ENCODE measurements at places on chromosomes 1 and 21.
A peak's percentile ranks its signal among the peaks of the same experiment; 100 is the strongest.

- no peak for DNase-seq
Observed at GRCh38 chr1:65531972-65532570, 111.6 kb downstream of the LEPR start.

- DNase-seq, result no peak
Observed at GRCh38 chr1:97907886-97908285, 12.9 kb downstream of the DPYD start.

DNA sequence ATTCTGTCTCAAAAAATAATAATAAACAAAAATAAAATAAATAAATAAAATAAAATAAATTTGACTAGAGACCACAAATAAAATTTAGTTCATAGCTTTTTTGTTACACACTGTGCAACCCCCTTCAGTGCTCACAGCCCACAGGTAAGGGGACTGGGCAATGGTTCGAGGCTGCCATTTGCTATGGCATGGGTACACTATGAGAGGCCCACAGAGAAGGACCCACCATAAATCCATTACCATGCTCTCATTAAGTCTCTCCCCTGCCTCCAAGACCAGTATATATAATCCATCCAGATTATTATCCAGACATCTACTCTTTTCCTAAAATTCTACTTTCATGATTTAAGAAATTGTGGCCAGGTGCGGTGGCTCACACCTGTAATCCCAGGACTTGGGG is 8.7 kb upstream of the RIT1 start:
- DNase-seq, result no peak

DNA sequence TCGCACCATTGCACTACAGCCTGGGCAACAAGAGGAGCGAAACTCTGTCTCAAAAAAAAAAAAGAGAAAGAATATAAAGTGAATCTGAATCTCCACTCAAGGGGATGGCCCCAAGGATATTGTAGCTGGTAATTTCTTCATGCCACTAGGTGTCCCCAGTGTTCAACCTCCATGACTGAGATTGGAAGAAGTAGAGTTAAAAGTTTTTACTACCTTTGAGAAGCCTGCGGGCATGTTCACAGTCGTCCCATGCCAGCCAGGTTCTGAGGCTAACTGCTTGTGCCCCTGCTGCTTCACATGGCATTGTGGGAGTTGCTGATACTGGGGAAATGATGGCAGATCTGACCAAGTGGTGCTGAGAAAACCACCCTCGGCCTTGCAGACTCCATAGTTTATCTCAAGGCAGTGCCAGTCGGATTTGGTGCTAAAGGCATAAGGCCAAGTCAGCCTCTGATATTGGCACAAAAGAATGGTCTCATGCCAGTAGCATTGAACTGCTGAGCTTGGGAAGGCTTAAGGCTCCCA is 10.8 kb upstream of the SHISA4 start:
- peak; percentile 24 for DNase-seq

DNA sequence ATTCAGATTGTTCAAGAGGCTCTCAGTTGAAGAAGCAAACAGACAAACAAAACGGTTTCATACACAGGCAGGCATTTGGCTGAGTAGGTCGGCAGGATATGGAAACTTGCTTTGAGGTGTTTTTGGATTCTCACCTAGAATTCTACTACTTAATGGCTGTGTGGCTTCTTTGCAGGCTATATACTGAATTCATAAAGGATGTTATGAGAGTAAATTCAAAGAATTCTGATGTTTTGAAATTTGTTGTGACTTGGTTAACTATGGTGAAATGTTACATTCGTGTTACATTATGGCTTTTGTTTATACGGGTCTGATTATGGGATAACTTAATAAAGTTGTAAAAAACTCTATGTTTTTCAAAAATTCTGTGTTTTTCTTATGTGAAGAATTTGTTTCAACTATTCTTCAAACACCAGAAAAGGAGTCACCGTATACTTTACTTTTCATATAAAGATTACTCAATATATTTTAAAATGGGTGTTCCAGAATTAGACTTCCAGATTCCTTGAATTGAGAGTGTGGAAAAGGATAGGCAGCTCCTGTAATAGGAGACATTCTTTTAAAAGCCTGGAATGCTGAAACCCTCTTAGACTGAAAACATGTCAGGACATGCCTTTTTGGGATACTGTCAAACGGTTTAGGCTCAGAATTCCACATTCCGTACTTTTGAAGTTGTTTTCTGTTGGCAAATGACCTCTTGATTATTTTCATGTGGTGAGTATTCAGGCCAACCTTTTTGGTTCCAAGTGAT is 8.2 kb upstream of the IRF2BP2 start:
- no peak for DNase-seq

- DNase-seq, result no peak
Observed at GRCh38 chr1:237012788-237013383, 8.6 kb upstream of the MT1HL1 start.

DNA sequence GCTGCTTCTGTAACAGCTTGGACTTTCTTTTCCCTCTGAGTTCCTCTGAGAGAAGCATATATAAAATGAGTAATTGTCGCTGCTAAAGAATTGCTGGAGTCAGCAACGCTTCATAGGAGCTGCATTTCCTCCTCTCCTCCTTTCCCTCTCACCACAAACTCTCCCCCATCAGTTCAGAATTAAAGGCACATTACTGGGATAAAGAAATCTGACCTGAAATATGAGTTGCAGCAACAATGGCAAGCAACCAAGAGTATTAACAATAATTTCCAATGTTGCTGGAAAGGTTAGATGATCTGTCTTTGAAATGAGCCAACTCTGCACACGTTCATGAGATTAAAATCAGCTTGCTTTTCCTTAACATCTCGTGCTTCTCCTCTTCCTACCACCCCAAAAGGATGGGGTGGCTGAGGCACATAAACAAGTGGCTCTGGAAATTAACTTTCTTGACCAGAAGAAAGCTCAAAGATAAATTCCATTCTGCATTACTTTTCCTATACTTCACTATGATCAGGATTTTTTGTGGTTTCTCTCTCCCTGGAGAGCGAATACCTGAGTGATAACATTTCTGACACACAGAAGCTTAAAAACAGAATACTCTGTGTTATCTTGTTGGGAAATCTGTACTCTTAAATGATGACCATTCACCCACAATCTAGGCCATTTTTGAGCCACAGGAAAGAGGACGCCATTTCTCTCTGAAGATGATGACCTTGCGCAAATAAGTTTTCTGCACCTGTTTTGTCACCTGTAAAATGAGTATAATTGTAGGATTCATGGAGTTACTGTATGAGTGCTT is 90.2 kb downstream of the TGFBR3 start:
- DNase-seq, result no peak

DNA sequence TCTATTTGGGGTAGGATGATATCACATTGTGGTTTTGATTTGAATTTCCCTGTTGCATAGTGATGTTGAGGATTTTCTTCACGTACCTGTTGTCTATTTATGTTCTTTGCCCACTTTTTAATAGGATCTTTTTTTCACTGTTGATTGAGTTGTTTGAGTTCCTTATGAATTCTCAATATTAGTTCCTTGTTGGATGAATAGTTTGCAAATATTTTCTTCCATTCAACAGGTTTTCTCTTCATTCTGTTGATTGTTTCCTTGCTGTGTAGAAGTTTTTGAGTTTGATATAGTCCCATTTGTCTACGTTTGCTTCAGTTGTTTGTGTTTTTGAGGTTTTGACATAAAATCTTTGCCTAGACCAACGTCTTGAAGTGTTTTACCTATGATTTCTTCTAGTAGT is 369.5 kb upstream of the CAMK1G start:
- DNase-seq, result no peak

GRCh38 chr1:229170778-229171505 is 100.0 kb upstream of the RAB4A start:
- DNase-seq, result no peak

DNA sequence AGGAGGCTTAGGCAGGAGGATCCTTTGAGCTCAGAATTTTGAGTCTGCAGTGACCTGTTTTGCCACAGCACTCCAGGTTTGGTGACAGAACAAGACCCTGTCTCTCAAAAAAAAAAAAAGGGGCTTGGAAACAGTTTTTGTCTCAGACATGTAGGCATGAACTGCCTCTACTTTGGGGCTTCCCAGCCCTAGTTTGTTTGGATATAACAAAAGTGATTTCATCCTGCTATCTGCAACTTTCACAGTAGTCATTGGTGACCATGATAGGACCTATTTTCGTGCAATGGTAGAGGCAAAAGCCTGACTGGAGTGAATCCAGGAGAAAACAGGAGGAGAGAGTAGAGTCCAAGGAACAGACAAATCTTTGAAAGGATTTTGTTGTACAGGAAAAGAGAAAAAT is 20.3 kb upstream of the EVI5 start:
- DNase-seq, result no peak

GRCh38 chr1:246291127-246291526 is 216.0 kb downstream of the SMYD3 start:
- DNase-seq, result no peak

- no peak for DNase-seq
Observed at GRCh38 chr1:47205918-47206317, 16.1 kb upstream of the PDZK1IP1 start.

GRCh38 chr1:229325853-229326487 is 16.9 kb downstream of the CCSAP start:
- DNase-seq, result peak; percentile 17

DNA sequence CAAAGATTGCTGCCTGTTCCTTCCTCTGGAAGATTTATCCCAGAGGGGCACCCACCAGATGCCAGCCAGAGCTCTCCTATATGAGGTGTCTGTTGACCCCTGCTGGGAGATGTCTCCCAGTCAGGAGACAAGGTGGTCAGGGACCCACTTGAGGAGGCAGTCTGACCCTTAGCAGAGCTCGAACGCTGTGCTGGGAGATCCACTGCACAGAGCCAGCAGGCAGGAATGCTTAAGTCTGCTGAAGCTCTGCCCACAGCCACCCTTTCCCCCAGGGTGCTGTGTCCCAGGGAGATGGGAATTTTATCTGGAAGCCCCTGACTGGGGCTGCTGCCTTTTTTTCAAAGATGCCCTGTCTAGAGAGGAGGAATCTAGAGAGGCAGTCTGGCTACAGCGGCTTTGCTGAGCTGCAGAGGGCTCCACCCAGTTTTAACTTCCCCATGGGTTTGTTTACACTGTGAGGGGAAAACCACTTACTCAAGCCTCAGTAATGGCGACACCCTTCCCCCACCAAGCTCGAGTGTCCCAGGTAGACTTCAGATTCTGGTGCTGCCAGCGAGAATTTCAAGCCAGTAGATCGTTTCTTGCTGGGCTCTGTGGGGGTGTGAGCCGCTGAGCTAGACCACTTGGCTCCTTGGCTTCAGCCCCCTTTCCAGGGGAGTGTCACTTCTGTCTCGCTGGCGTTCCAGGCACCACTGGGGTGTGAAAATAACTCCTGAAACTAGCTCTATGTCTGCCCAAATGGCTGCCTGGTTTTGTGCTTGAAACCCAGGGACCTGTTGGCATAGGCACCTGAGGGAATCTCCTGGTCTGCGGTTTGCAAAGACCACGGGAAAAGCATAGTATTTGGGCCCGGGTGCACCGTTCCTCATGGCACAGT is 51.1 kb upstream of the PDC start:
- peak; percentile 1 for DNase-seq

DNA sequence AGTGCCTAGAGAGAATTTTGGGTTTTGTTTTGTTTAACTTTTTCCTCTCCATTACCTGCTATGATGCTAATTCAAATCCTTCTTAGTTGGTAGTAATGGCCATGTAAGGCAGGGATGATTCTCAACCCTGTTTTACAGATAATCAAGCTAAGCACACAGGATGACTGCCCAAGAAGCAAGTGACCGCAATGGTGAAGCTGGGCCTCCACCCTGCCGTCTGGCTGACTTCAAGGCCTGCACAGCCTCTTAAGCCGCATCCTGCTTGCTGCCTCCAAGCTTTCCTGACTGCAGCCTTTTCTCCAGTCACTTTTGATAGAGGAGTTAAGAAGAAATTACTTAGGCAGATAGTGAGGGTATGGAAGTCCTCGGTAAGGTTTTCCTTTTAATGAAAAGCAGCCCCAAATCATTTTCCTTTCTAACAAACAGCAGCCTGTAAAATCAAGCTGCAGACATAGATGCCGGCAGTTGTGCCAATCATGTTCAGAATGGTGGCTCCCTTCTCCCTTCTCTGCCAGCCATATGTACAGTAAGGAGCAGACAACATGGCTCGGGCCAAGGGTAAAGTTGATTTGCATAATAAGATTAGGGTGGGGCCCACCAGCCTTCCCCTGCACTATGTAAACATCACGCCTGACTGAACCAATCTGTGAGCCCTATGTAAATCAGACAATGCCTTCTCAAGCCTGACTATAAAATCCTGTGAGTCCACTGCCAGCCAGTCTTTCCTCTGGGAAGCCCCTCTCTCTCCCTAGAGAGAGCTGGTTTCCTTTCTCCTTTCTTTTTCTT is 8.8 kb upstream of the CTBS start:
- DNase-seq, result no peak

DNA sequence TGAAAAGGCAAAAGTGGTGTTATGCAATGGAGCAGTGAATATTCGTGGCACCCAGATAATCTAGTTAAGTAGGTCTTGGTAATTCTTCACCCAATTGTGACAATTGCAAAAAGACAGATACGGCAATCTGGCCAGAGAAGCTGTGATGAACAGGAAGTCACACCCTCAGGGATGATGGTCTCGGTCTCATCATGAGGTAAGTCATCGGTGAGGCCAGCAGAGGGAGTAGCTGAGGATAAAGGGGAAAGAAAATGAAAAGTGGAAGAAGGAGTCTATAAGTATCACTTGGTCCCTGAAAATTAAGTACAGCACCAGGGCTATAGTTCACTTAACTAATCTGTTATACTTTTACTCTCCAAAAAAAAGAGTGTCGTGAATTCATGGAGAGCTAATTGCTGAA is 258.8 kb upstream of the NCAM2 start:
- no peak for DNase-seq

GRCh38 chr1:231964961-231965360 is 338.4 kb downstream of the DISC1 start:
- no peak for DNase-seq

DNA sequence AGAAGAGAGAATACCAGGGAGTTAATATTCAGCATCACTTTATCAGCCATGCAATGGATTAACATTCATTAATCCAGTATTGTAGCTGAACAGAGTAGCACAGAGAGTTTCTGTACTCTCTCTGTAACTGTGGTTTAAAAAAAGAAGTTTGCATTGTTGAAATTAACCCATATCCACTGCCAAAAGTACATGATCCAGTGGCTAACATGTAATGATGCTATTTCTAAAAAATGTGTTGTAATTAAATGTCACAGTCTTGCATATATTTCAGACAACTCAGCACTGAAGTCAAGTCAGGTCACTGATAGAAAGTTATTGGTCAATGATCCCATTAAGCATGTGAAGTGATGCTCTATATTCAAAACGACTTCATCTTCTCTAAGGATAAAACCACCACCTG is 141.3 kb downstream of the NRIP1 start:
- DNase-seq, result no peak
